ENCODE measurements at places on chromosomes 13 and 19. TPM values are rescaled to one million over a fixed set of nuclear protein-coding genes. Genes with fewer than 3 reads are reported as not detected.

ZSCAN4 gene
- total RNA-seq = not detected

CEACAM7 gene
- not detected for total RNA-seq

GRCh38 chr19:662962-663681, at the start of gene RNF126:
TSS of gene RNF126 (minus strand) at chr19:663214. CDS start at chr19:663121, 93 bp downstream.
- ATAC-seq = peak; percentile 88

GRCh38 chr19:15187026-15188007, 13.5 kb downstream of the NOTCH3 start:
- no peak for ATAC-seq

- no peak for ATAC-seq
Measured at GRCh38 chr13:98930151-98930591, 47.7 kb downstream of the DOCK9 start.

- ATAC-seq = no peak
Measured at GRCh38 chr13:72050251-72050650, 183.2 kb upstream of the DACH1 start.

- no peak for ATAC-seq
Measured at GRCh38 chr13:98026457-98026857, 73.0 kb downstream of the IPO5 start.
